ENCODE measurements at places on chromosomes 3 and 15.

DNA sequence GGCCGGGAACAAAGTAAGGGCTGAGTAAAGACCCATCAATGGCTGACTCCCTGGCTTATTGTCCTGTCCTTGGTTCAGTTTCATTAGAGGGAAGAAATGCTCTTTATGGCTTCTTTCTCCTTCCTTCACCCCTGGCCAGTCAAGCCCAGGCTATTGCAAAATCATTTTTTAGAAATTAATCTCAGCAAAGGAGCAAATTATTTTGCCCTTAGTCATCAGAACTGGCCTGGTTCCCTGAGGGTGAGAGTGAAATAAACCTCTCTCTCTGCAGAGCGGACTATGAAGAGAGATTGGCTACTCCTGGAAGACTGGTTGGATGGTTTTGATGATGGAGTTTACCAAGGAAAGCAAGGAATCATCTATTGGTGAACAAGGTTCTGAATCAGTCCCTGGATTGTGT, 52.7 kb upstream of the OXTR start:
- DNase-seq, result peak; percentile 87

GRCh38 chr3:150925751-150926201, 20.5 kb upstream of the MINDY4B start:
- peak; percentile 29 for DNase-seq

DNA sequence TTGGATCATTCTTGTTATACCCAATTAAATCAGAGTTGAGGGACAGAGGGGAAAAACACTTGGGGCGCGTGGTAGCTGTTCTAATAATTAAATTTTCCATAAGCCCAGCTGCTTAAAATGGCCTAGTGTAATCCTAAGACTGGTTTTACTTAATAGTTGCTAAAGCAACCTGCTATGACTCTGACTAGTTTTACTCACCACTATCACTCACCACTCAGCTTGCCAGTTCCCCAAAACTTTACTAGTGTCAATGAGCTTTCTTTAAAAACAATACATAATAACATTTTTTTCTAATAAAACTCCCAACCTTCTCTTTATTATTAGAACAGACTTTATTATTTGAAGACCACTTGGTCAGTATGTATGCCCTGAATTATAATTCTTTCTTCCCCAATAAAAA, 49.6 kb downstream of the ECT2 start:
- no peak for DNase-seq

DNA sequence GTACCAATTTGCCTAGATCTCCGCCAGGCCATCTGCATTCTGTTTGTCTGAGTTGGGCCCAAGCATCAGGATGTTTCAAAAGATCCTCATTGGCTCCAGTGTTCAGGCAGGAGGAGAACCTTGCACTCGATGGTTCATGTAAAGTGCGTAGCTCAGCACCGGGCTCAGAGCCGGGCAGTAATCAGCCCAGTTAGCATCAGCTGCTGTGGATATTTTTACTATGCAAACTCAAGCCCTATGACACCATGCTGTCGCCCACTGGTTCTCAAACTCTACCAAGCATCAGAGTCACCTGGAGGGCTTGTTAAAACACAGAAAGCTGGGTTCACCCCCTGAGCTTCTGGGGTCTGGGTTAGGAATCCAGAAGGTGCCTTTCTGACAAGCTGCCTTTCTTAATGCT, 310.8 kb downstream of the SHQ1 start:
- DNase-seq, result no peak

- DNase-seq, result peak; percentile 4
Measured at GRCh38 chr3:131277836-131278497, 103.6 kb upstream of the NUDT16 start.

GRCh38 chr3:139638518-139638917, 39.3 kb downstream of the NMNAT3 start:
- DNase-seq, result no peak

- no peak for DNase-seq
Measured at GRCh38 chr3:197432384-197433127, 123.2 kb downstream of the BDH1 start.

GRCh38 chr3:148748283-148748682, 50.6 kb downstream of the AGTR1 start:
- DNase-seq, result peak; percentile 28

GRCh38 chr15:42118650-42119445, 24.5 kb upstream of the PLA2G4D start:
- peak; percentile 14 for DNase-seq

DNA sequence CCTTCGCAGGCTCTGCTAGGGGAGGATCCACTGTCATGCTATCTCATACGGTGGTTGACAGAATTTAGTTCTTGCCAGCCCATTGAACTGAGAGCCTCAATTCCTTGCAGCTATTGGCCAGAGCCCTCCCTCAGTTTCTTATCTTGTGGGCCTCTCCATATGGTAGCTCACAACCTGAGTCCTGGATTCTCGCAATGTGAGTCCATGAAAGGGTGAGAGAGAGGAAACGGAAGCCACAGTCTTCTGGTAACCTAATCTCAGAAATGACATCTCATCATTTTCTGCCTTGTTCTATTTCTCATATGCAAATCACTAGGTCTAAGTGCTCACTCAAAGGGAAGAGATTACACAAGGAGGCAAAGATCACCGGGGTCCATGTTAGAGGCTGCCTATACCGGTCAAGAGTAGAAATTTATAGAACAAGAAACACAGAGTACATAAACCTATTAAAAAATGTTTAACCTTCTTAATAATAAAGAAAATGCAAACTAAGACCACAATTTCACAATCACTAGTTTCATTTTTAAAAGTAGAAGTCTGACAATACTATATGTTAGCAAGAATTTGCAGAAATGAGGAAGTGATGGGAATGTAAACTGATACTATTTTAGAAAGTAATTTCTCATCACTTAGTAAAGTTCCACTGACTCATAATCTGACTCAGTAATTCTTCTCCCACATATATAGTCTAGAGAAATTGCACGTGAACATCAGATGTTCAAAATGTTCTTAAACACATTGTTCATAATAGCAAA, 378.4 kb upstream of the AGTR1 start:
- DNase-seq, result peak; percentile 82

DNA sequence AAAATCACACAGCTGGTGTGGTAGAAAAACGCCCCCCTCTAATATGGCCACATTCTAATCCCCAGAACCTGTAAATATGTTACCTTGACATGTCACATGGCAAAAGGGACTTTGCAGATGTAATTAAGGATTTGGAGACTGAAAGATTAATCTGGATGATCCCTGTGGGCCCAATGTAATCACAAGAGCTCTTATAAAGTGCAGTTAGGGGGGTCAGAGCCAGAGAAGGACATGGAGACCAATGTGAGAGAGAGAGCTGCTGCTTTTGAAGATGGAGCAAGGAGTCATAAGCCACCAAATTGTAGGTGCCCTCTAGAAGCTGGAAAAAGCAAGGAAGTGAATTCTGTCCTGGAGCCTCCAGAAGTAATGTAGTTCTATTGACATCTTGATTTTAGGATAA, 152.6 kb downstream of the PEX5L start:
- no peak for DNase-seq

DNA sequence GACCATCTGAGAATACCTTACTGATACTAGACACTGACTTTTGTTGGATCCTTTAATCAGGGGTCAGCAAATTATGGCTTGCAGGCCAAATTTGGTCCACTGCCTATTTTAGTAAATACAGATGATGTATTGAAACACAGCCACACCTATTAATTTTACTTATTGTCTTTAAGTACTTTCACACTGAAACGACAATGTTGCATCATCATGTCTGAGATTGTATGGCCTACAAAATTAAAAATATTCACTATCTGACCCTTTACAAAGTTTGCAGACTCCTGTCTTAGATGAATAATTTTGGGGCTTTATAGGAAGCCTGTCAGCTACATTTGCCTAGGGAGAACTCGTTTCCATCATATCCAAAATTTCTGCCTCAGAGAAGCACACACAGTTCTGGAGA, 503.2 kb upstream of the TGFBR2 start:
- no peak for DNase-seq

- DNase-seq, result no peak
Measured at GRCh38 chr3:43327582-43327979, 41.2 kb downstream of the SNRK start.

DNA sequence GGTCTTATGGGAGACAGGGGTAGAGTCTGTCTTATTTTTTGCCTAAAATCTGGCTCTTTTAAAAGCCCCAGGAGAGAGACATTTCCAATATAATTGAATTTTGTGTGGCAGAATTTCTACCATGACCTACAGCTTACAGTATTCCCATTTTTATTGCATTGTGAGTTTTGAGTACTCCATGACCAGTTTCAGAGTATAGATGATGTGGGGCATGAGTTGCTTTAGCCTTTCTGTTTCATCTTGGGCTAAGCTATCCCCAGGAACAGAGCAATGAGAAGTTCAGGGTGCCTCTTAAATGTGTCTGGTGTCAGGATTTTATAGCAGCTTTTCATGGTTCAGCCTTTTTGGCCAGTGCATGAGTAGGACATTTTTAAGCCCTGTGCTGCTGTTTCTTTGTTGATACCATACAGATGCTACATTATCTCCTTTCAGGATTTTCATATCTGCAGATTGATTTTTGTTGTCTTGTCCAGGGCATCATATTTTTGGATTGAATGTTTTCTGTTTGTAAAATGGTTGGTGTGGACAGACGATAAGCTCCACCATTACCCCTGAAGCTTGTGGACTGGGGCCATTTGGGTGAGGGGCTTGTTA, 3.5 kb downstream of the ABHD2 start:
- no peak for DNase-seq

- DNase-seq, result no peak
Measured at GRCh38 chr3:65666448-65667091, 372.1 kb downstream of the MAGI1 start.

DNA sequence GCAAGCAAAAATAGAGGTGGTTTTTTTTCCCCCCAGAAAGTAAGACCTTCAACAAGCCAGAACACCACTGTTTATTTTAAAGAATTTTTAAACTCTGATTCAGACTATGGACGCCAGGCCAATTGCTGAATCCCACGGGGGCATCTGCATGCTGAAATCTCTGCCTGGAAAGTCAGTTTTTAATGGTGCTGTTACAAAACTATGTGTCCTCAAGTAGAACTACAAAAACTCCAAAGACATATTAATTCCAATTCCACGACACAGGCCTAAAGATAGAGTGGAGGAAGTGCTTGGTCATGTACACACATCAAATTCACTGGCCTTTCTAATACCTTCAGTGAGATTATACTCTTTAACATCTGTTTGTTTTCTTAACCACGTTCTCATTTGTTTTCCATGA, 490.5 kb upstream of the NR2F2 start:
- peak; percentile 87 for DNase-seq

DNA sequence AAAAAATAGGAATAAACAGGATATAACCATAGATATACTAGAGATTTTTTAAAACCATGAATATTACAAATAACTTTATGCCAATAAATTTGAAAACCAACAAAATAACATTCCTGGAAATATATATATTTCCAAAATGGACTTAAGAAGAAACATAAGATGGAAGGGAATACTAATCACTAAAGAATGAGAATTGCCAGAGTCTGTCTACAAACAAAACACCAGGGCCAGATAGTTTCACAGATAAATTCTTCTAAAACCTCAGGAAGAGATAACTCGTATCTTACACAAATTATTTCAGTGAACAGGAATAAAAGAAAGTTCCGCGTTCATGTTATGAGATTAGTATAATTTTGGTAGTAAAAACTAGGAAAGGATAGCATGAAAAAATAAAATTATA, 107.3 kb downstream of the HERC1 start:
- no peak for DNase-seq

DNA sequence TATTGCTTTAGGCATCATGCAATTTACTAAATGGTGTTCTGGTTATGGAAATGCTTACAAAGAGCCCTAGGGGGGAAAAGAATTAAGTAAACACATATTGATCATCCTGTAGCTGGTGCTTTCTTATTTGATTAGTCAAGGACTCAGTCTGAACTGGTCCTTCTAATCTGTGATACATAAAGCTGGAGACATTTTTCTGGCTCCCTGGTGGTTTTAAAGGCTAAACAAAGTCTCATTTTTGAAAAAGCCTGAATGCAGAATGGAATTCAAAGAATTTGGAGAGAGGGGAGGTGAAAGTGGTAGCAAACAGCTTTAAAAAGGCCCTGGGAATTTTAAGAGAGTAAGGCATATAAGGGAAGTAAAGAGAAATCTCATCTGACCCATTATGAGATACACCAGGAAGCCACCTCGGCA, 149.7 kb downstream of the RBMS3 start:
- peak; percentile 84 for DNase-seq

DNA sequence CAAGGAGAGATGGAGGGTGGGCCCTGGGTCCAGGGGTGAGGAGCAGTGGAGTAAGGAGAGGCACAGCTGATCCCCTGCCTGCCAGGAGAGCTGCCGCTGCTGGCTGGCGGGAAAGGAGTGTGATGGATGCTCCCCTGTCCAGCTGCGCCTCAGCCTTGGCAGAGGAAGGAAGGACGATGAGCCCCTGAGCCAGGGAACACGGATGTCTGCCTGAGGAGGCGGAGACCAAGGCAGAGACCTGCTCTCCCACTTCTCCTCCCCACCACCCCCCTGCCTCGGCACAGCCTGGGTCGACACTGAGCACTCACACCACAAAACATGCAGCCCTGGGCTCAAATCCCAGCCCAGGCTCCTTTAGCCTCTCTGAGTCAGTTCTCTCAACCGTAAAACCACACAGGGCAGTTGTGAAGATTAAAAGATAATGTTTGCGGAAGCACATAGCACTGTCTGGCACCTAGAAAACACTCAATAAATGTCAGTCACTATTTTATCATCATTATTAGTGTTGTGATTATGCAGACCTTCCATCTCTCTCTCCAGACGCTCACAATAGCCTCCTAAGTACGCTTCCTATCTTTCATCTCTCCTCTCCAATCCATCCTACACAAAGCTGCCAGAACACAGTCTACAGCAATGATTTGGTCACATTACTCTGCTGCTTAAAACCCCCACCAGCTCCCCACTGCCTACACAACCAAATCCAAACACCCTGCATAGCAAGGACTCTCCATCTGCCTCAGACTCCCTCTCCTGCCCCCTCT, 52.2 kb downstream of the SEMA5B start:
- peak; percentile 36 for DNase-seq

DNA sequence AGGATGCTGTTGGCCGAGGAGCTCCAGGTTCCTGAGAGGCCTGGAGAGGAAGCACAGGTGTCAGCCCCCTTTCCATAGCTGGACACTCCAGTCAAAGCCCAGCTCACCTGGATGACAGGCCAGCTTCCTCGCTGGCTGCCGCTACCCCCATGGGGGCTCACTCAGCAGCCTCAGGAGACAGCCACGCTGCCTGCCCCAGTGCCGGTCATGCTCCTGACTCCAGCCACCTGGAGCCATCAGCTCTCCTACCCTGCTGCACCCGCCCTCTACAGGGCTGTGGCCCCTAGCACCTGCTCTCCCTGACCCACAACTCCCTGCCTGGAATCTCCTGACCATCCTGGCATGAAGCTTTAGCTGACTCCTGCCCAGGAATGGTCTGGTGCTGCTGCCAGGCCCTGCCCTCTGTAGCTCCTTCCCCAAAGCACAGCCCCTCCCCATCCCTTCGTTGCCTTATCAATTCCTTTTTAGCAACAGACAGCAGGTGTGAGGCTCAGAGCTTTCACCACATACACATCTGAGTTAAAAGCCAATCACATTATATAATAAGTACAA, 94.2 kb downstream of the NUP210 start:
- DNase-seq, result no peak

- DNase-seq, result no peak
Measured at GRCh38 chr3:134480546-134480945, 5.2 kb downstream of the ANAPC13 start.

GRCh38 chr3:195172039-195172684, 98.8 kb downstream of the XXYLT1 start:
- DNase-seq, result peak; percentile 74

GRCh38 chr15:58452775-58453174, 21.0 kb downstream of the LIPC start:
- no peak for DNase-seq

Measured in fibroblast of lung (primary cell).